ENCODE measurements at places on chromosomes 2 and 18.
A peak's percentile ranks its signal among the peaks of the same experiment; 100 is the strongest.

- DNase-seq = no peak
Measured at GRCh38 chr2:219079417-219079816, 18.7 kb upstream of the IHH start.

- no peak for DNase-seq
Measured at GRCh38 chr2:235460548-235461047, 33.2 kb upstream of the AGAP1 start.

DNA sequence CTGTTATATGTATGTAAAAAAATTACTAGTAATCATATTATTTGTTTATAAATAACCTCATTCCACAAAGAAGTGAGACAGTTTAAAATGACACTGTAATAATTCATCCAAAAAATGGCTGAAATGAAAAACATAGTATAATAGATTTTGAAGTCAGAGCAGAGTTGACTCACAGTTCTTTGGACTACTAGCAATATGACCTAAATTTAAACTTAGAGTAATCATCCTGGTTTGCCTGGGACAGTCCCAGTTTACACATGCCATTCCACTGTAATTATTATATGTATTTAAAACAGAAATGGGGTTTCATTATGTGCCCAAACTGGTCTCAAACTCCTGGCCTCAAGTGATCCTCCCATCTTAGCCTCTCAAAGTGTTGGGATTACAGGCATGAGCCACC is 48.3 kb downstream of the CCDC88A start:
- DNase-seq = no peak

- DNase-seq = no peak
Measured at GRCh38 chr2:177247693-177248262, 16.7 kb downstream of the NFE2L2 start.

DNA sequence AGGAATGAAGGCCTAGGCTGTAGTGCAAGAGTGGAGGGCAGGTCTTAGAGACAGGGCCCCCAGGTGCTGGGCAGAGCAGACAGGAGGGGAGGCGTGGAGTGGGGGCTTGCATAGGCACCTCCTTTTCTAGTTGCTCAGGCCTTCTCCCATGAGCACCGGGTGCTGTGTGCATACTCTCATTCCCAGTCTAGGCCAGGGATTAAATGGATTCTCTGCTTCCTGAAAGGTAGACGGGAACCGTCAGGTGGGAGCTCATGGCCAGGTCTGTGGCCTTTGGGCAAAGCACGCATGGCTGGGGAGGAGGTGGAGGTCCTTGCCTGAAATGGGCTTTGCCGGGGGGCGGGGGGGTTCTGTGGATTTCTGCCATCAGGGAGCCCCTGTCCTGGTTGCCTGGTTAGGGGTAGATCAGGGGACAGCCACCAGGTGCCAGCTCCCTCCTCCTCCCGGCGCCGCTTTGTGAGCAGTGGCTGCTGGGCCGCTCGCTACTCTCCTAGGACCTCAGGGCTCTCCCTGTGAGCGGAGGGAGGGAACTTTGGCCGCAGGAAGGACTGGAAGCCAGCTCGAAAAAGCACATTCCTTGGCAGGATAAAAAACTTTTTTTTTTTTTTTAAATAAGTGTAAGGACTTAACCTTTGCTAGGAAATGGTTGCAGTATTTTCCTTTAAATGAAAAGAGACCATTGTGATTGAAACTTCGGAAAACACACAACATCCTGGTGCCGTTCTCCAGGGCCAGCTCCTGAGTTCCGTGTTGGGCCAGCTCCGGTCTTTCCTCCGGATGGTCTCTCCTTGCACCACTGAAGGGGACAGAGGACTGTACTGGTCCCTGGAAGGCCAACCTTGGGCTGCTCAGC is 82.8 kb upstream of the HAAO start:
- DNase-seq = no peak

DNA sequence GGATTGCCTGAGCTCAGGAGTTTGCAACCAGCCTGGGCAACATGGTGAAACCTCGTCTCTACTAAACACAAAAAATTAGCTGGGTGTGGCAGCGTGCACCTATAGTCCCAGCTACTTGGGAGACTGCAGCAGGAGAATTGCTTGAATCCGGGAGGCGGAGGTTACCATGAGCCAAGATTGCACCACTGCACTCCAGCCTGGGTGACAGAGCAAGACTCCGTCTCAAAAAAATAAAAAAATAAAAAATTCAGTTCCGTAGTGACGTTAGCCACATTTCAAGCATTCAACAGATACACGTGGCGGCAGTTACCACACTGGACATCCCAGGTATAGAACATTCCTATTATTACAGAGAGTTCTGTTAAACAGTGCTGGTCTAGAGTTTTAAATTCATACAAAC is 4.5 kb downstream of the KANSL3 start:
- no peak for DNase-seq

DNA sequence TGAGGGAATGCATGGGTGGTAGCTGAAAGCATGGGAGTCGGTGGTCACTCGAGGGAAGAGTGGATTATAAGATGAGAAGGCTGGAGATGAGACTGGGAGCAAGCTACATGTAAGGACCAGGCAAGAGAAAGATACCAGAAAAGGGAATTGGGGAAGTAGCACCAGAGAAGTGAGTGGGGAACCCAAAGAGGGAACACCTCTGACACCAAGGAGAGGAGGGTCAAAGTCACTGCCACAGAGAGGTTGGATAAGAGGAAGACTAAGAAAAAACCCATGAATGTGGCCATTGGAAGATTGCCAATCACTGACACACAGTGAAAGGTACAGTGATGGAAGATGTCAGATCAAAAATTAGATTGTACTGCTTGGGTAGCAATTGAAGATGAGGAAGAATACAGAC is 473.9 kb downstream of the BCL11A start:
- no peak for DNase-seq

DNA sequence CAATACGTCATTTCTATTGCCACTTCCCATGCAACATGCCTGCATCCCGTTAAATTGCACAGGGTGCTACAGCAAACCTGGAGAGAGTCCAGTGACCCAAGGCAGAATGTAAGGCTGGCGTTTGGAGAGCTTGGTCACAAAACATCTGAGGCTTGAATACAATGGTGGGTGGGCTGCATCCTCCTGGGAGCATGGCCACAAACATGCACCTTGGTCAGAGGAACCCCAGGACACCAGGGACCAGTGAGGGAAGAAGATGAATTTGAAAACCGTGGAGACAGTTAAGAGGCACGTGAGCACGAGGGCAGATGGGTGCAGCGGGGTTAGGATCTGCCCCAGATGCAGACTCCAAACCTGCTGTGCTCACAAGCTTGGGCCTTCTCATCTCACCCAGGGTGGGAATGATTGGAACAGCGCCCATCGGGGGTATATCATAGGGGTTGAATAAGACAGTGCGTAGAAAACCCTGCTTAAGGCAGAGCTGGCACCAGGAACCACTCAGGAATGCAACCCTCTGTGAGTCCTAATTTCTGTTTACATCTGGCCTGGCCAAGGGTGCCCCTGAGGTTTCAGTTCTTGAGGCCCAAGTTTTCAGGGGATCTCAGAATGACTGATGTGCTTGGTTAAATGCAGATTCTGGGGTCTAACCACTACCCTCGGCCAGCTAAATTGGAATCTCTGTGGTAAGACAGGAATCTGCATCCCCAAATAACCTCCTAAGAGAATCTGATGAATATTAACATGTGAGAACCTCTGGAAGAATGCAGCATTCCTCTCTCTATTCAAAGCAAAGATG is 97.2 kb downstream of the ARL4C start:
- DNase-seq = no peak

DNA sequence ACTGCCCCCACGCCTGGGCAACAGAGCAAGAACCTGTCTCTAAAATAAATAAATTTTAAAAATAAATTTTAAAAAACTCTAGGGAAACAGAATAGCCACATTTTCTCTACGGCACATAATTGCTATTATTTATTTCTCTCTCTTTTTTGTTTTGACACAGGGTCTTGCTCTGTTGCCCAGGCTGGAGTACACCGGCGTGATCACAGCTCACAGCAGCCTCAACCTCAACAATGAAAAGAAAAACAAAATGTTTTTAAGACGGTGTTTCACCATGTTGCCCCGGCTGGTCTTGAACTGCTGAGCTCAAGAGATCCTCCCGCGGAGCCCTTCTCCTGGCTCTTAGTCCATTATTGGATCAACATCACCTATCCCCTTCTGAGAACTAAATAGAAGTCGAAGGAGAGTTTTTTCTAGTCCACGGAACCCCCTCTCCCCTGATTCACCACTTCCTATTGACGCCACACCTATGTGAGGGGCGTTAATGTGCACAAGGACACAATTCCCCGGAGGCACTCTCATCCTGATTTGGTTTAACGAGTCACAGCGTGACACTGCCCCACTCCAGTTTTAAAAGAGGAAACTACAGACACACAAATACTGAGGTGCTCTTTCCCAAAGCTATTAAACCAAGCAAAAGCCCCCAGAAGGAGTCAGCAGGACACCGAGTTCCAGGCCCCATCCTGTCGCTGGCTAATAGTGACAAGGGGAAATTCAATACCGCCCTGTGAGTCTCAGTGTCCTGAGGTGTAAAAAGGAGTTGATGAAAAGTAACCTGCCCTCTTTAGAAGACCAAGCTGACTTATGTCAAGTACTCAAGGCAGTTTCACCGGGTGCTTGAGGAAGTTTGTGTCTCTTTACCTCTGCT is 1.1 kb downstream of the NPC1 start:
- no peak for DNase-seq

DNA sequence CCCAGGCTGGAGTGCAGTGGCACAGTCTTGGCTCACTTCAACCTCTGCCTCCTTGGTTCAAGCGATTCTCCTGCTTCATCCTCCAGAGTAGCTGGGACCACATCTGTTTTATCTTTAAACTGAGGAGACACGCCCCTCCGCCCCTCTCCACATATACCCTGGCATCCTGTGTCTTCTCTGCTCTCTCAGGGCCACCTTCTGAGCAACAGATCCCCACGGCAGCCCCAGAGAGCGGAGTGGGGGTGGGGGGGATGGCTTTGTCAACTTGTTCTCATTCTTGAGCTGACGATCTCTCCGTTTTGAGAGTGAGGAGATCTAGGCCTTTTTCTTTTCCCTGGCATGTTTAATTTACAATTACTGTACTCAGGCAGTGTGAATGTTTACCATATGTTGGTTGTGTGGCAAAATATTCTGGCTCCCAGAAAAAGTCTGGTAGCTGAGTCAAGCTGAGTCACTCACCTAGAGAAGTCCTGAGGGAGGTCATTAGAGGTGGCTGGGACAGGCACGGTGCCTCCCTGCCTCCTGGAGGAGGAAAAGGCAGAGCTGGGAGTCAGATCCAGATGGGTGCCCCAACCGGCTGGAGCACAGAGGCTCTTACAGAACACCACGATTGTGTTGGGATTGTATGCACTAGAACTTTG is 19.5 kb upstream of the ID2 start:
- DNase-seq = peak; percentile 71

DNA sequence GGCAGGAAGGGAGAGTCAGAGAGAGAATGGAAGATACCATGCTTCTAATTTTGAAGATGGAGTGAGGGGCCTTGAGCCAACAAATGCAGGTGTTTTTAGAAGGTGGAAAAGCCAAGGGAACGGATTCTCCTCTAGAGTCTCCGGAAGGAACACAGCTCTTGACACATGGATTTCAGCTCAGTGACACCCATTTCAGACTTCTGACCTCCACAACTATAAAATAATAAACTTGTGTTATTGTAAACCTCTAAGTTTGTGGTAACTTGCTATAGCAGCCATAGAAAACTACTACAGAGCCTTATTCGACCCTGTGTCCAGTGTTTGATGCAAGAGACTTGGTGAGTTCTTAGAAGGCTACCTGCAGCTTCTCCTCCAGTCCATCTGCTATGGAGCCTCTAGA is 7.8 kb downstream of the IL1F10 start:
- DNase-seq = no peak

DNA sequence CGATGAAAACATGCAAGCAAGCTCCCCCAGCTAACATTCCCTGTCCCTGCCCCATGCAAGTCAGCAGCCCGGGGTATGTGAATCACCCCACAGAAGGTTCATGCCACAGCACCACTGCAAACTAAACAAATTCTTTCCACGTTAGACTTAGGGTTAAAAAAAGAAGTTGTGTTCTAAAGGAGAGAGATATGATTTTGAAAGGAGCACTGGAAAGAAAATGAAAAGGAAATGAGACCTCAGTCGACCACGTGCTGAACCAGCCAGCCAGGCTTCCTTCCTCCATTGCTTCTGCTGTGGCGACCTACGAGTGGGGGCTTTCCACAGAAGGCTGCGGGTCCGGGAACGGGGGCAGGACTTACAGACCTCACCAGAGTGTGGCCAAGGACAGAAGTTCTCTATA is 52.0 kb downstream of the ARL4C start:
- DNase-seq = peak; percentile 79

DNA sequence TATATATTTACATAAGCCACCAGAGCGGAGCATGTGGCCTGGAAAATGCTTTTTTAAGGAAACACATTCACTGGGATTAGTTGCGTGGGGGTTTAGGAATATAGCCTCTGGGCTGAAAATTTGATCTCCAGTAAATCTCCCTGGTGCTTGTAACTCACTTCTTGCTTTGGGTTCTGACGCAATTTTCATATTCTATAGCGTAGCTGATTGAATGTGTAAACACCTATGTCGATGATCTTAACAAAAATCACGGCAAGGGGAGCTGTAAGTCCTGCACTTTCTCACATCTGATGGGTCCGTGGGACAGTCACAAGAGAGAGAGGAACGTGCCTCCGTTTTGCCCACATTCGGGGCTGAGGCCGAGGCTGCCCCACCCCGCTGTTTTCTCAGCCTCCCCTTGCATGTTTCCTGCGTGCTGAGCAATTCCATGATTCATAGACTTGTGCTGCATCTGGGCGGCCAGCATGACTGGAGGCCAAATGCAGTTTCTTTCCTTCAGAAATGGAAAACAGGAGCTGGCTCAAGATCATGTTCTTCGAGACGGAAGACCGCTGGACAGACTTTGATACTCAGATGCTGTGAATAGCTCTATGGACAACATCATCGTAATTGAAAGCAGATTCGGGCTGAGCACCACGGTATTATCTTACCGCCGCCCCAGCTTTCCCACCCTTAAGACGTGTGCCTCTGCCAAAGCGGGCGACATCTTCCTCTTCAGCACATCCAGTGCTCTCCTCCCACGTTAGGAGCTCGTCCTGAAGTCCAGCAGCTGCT is 109.2 kb downstream of the TMEM18 start:
- peak; percentile 50 for DNase-seq

GRCh38 chr2:10331027-10331701 is 28.5 kb downstream of the HPCAL1 start:
- no peak for DNase-seq

GRCh38 chr2:10659898-10660568 is 29.7 kb downstream of the NOL10 start:
- peak; percentile 53 for DNase-seq

DNA sequence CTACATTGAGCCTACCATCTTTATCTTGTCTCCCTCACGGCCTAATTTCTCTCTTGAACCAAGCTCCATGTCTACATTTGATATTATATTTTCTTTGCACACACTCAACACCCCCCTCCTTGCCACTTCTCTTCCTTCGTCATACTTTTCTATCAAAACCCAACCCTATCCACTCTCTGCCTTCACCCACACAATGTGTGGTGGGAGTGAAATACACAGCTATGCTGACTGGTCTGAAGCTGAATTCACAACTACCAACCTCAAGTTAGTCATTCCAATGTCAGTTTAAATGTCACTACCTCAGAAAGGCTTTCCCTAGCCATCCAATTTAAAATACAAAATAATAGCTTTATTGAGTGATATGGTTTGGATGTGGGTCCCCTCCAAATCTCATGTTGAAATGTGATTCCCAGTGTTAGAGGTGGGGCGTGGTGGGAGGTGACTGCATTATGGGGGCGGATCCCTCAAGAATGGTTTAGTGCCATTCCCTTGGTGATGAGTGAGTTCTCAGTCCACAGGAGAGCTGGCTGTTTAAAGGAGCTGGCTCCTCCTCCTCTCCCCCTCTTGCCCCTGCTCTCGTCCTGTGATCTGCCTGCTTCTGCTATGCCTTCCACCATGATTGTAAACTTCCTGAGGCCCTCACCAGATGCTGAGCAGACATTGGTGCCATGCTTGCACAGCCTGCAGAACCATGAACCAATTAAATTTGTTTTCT is 112.1 kb downstream of the DTNB start:
- no peak for DNase-seq

Data from AG09309 (cell line).